ENCODE measurements at places on chromosomes 4 and X.

DNA sequence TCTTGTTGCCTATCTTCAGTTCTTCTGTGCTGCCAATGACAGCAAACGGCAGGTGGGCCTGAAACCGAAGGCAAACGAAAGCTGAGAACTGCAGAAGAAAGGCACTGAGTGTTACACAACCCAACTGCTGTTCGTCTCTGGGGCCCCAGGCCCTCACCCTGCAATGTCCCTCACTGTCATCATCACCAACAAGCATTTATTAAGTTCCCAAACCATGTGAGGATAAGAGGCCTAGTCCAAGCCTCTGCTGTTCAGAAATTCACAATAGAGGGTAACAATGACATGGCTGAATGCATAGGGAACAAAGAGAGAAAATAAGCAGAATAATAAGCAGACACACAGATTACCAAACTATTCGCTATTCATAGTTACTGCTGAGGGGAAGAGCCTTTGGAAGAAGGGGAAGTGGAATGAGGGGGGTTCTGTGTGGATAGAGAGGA, 34.5 kb upstream of the NKRF start:
- no peak for DNase-seq

DNA sequence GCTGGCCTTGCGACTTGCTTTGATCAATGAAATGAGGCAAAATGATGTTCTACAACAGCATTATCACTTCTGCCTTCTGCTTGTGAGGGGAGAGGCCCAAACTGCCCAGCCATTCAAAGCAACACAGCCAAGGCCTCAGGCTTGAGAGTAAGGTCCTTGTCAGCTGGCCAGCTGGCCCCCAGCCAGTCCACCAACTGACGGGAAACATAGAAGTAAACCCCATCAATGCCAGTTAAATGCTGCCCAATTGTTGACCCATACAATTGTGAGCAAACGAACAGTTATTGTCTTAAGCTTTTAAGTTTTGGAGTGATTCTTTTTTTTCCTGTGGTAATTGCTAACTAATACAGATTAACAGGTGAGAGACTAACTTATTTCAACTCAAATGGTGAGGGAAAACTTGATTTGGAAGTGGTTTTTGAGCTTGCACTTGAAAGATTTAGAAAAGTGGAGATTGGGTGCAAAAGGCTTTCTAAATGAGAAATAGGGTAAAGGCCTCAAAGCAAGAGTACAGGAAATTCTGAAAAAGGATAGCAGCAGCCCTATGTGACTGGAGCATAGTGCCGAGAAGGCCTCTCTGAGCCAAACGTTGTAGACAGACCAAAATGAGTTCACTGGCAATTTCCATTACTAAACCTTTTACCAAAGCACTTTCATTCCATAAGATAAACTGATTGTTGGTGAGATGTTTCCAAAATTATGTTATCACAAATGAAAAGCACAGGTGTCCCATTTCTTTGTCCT, 66.9 kb downstream of the ARHGEF38 start:
- no peak for DNase-seq

- no peak for DNase-seq
These were observed 40.7 kb downstream of the KLF3 start for GRCh38 chr4:38704622-38705154.

DNA sequence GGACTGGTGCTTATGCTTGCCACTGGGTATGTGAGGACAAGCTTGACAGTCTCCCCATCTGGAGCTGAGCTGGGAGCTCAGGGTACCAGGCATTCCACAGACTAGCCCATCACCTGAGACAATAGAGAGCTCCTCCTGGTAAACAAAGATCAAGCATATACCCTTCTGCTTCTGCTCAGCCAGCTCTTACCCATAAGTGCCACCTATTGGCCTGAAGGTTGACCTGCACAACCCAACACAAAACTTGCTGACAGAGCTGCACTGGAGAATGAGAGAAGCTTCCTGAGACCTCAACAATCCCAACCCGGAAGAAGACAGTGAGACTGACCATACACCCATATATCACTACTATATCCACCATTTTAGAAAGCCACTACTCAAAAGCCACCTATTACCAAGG, 1049.2 kb upstream of the INTU start:
- DNase-seq = no peak

- DNase-seq = no peak
These were observed 22.1 kb upstream of the SCOC start for GRCh38 chr4:140351093-140352075.

GRCh38 chr4:15945516-15945915, 7.0 kb upstream of the FGFBP1 start:
- no peak for DNase-seq

DNA sequence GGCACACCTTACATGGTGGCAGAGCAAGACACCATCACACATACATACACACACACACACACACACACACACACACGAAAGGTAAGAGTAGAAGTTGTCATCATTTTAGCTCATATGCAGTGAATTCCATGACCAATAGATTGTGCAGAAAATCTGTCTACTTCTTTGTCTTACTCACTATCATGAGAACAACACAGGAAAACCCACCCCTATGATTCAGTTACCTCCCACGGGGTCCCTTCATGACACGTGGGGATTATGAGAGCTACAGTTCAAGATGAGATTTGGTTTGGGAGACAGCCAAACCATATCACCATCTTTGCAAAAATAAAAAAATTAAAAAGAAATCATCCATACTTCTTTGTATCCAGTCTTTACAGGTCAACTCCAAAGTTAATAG, 221.1 kb downstream of the BMPR1B start:
- DNase-seq = no peak

DNA sequence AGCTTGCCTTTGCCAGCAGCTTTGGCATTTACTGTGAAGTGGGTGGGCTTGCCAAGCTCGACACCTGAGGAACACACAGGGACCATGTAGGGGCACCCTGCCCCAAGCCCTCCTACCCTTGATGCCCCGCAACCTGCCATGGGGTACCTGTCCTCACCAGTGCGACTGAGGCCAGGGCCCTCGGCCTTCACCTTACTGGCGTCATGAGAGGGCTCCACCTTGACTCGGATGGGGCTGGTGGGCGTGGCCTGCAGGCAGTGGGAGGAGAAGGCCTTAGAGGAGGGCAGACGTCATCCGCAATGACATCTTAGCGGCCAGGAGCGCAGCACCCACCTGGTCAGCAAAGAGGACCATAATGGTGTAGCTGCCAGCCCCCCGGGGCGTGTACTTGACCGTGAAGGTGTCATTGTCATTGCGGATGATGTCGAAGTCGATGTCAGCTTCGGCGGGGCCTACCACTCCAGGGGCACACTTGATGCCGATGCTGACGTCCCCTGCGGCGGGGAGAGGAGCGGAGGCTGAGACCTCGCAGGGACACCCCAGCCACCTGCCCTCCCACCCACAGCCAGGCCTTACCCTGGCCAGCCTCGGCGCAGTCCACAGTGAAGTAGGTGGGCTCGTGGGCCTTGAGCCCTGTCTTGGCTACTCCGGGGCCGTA, 12.2 kb downstream of the FLNA start:
- no peak for DNase-seq

DNA sequence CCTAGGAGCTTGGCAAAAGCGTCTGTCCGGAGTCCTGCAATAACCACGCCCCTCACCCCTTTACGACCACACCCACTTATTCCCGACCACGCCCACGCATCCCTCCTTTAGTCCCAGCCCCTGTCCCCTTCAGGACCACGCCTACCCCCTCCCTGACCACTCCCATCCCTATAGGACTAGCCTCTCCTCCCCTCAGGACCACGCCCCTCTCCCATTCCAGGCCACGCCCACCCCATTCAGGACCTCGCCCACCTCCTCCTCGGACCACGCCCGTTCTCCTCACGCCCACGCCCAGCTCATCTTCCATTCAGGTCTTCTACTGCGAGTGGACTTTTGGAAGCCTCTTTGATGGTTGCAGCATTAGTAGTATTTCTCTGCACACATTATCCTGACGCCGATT, 131.2 kb upstream of the STX18 start:
- DNase-seq = no peak

GRCh38 chrX:120379937-120380681, 18.2 kb downstream of the ATP1B4 start:
- DNase-seq = no peak

DNA sequence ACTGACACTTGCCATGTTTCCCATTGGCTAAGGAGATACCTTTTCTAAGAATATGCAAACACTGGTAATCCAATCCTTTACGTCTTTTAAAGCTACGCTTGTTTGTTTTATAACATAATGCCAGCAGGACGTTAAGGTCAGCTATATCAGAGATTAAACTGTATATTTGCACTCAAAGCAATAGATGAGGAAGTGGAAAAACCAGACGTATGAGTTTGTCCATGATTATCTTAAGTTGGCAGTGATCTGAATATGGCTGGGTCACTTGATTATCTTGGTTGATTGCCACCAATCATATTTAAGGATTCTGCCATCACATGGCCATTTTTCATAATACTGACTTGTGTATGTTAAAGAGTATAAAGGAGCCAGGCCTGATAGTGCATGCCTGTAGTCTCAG, 19.4 kb downstream of the TMSB4X start:
- DNase-seq = no peak

DNA sequence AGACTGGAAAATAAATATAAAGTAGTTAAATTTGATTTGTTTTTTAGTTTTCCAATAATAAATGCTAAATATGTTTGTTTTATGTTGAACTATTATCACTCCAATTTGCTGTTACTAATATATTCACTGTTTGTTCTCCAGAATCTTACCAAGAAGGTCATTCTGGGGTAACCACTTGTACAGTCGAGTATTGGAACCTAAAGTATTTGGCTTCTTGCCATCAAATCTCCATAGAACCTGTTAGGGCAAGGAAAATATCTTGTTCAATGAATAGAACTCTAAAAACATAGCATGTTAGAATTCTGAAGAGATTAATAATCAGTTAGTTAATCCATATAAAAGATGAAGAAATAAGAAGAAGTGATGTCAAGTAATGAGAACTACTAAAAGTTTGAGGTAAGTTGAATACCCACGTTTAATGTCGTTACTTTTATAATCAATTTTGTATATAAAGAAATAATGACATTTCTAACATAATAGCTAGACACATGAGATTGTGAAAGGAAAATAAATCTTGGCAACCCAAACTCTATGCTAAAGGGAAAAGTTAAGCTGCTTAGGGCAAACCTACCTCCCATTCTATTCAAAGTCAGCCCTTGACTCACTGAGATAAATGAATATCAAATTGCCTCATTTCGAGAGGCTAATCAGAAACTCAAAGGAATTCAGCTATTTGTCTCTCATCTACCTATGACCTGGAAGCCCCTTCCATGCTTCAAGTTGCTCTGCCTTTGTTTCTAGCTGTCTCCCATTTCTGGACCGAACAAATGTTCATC, 15.3 kb downstream of the UGT2B15 start:
- no peak for DNase-seq

GRCh38 chrX:8653956-8654355, 78.0 kb downstream of the ANOS1 start:
- DNase-seq = no peak

DNA sequence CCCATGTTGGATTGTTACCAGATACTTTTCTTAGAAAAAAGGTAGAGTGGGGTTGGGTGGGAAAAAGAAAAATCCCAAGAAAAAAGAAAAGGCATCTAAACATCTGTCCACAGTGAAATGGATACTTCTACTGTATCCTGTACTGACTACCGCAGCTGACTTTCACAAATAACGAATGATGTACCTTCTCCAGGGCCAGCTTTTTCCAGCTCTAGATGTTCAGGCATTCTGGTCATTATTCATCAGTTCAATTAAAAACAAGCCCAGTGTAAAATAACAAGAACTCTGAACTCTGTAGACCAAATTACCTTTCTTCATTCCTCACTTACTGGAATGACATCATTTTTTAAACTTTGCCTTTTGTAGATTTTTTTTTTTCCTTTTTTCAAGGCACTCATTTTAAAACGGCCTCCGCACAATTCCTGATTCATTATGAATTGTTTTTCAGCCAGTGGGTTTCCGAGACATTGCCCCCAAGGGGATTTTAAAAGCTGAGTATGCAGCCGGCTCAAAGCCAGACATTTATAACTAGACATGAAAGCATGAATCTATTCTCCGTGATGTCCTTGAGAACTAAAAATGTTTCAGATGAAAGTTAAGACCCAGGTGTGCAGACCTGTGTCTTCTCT, 113.5 kb downstream of the PRKX start:
- DNase-seq = no peak

DNA sequence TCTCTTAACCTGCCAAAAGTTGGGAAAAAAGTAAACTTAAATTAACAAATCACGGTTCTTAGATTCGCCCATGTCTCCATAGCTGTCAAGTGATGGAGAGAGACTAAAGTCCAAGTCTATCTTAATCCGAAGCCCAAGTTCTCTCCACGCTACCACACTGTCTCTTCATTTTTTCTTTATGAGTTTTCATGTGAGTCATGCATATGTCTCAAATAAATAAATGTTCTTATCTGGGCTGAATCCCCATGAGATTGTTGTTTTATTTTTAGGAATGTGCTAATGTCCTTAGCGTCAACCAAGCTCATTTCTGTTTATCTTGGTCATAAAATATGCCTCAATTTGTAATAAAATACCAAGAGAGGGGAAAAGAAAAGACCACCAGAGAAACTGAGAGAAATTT, 169.3 kb downstream of the RCHY1 start:
- no peak for DNase-seq

- DNase-seq = no peak
These were observed 995.7 kb upstream of the PRKX start for GRCh38 chrX:4708970-4709760.

DNA sequence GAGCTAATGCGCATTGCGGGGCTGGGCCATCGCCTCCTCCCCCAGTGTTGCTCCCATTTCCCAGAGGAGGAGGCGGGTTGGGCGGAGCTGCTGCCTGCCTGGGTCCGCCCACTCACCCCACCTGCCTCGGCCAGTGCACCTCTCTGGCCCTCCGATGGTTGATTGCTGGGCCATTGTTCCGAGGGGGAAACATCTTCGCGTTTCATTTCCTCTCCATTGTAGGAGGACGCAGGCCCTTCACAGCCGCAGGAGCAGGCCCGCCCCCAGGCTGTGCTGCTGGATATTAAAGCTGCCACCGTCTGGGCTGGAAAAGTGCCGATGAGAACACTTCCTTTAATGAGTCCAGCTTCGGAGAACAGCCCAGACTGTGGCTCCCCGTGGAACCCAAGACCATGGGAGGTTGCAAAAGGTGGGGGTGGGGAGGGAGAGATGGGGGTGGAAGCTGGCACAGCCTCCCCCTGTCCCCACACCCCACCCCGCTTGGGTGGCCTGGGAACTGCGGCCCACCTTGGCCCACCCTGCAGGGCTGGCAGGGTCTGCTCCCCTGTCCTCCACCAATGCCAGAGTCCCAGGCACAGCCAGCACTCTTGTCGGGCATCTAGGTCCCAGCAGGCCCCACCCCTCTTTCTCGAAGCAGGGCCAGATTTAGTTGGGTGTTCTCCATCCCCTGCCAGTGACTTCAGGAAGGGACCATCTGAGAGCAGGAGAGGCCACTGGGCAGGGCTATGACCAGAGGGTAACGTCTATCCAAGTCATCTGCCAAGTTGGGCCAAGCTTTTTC, 96.6 kb downstream of the ADRA2C start:
- no peak for DNase-seq

- DNase-seq = no peak
These were observed 161.1 kb downstream of the RBM46 start for GRCh38 chr4:154942176-154942575.

DNA sequence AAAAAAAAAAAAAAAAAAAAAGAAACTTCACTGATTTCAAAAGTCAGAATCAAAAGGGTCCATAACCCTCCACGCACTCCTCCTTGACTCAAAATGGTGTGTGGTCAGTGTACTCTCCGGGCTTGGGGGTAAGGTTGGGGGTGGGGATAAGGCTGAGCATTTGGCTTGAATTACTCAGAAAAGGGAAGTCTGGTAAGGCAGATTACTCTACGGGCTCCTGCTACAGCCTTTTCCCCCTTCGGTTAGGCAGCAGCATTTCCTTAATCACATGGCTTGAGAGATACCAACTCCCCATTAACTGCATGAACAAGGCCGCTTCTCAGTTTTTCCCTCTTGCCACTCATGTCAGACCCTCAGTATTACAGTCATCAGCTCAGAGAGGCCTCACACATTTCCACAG, 135.4 kb upstream of the DUSP21 start:
- no peak for DNase-seq

All from T-helper 2 cell (primary cell).